Lung microvascular endothelial cell (primary cell): ENCODE measurements at places on chromosomes 11 and 22.
A peak's percentile ranks its signal among the peaks of the same experiment; 100 is the strongest.

GRCh38 chr11:35796562-35796961, 134.0 kb downstream of the TRIM44 start:
- DNase-seq: peak; percentile 29

- DNase-seq: peak; percentile 94
Measured at GRCh38 chr11:2885678-2886081, at the start of gene CDKN1C. Gene CDKN1C, minus strand, starts transcription at chr11:2885775. Its CDS starts 319 bp downstream, at chr11:2885456.

GRCh38 chr11:40388097-40388818, 1071.2 kb downstream of the LRRC4C start:
- DNase-seq: peak; percentile 27

DNA sequence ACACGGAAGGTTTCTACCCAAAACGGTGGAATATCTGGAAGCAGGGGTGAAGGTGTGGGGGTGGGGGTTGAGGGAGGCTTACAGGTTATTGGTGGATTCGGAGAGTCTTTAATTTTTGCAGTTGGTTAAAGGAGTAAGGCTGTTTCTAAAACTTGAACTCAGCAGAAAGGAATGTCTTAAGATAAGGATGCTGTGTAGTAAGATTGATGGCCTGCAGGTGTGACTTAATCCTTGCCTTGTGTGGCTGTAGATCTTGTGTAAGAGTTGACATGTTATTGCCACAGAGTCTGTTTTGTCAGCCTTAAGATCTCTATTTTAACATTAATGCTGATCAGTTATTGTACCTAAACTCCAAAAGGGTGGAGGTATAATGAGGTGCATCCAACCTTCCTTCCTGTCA, 16.4 kb upstream of the OR6M1 start:
- DNase-seq: no peak

GRCh38 chr11:64164392-64165312, 1.3 kb downstream of the MACROD1 start:
- DNase-seq: no peak

DNA sequence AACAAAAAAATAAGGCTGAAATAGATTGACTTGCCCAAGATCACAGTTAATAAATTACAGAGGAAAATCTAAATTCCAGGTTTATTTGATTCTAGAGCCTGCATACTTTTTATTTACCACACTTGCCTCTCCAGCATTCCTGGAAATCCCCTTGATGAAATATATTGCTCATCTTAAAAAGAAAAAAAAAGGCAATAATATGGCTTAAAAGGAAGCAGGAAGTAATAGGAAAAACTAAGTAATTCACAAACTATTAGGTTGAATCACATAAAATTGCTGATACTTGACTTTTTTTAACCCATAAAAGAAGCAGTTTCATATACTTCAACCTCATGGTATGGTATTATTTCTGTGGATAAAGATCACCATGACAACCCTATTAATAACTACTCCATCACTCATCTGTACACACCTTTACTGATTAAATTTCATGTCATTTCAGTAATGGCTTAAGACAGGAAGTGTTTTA, 52.9 kb downstream of the COPB1 start:
- DNase-seq: peak; percentile 7

- peak; percentile 52 for DNase-seq
Measured at GRCh38 chr22:41382098-41382578, 396 bp downstream of the TEF start.

- DNase-seq: no peak
Measured at GRCh38 chr22:36914390-36914752, 943 bp downstream of the CSF2RB start.

- no peak for DNase-seq
Measured at GRCh38 chr11:81207421-81208054, 1526.1 kb downstream of the FAM181B start.

DNA sequence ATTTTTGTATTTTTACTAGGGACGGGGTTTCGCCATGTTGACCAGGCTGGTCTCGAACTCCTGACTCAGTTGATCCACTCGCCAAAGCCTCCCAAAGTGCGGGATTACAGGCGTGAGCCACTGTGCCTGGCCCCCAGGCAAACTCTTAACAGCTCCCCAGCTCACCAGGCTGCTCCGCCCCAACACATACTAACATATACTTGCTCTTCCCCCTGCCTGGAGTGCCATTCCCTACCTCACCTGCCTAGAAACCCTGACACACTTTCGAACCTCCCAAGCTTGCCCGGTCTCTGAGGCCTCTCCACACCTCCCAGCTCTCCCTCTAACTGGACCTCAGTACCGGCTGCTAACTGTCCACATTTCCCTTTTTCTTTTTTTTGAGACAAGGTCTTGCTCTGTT, 8.5 kb downstream of the MAP4K2 start:
- DNase-seq: no peak

- DNase-seq: no peak
Measured at GRCh38 chr22:37611207-37611606, 2.6 kb downstream of the GGA1 start.

GRCh38 chr22:24727218-24727851, 47.2 kb downstream of the PIWIL3 start:
- DNase-seq: peak; percentile 97

- DNase-seq: no peak
Measured at GRCh38 chr11:1567721-1568100, 4.4 kb downstream of the DUSP8 start.

- no peak for DNase-seq
Measured at GRCh38 chr11:126718276-126718675, 282.3 kb downstream of the KIRREL3 start.

DNA sequence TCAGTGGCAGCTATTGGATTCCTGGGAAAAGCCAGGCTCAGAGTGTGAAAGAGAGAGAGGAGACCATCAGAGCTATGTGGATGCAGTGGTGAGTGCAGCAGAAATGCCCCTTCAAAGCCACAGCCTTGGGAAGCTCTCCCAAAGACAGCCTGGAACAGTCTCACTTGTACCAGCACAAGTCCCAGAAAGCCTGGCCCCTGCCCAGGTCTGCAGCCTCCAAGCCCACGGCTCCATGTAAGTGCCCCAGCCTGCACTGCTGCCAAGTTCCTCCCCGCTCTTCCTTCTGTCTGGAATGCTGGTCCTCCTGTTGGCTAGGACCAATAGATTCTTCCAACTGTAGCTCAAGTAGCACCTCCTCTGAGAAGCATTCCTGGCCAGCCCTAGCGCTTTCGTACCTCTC, 539.7 kb downstream of the MIAT start:
- DNase-seq: no peak

DNA sequence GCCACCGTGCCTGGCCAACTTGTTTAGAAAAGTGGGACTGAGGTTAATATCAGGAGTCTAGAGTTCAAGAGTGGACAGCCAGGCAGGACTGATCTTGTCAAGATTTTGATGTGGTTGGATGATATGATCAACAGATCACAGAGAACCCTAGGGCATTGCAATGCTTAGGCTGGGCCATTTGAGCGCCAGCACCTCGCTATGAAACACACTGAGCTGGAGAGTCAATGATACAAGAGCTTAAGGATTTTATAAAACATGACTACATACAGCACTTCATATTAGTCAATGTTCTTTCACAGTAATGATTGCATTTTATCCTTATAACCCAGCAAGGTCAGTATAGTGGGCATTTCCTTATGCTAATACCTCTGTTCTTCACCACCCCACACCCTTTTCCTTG, 15.4 kb upstream of the PEX26 start:
- DNase-seq: no peak

- DNase-seq: peak; percentile 61
Measured at GRCh38 chr11:83159902-83160865, 3.3 kb downstream of the PCF11 start.

DNA sequence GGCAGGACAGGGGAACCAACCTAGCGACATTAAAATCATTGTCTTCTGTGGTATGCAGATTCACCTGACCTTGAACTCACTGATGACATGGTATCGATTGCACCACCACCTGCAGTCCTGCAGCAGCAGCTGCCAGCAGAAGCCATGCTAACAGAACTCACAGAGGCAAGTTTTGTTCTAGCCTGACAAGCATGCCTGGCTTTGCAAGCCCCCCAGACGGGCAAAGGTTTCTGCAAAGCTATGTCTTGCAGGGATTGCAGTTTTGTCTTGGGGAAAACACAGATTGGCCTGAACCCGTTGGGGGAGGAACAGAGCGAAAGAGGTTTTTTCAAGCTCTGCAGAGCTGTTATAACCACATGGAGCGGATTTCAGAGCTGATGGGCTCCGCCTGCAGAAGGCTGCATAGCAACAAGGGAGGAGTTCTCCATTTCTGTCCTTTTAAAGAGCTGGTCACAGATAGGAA, 221.0 kb downstream of the HIPK3 start:
- DNase-seq: no peak
